ENCODE measurements at places on chromosomes 16 and 17.

GRCh38 chr17:81737947-81738800 lies 26.1 kb downstream of the SLC25A10 start:
- no peak for DNase-seq

DNA sequence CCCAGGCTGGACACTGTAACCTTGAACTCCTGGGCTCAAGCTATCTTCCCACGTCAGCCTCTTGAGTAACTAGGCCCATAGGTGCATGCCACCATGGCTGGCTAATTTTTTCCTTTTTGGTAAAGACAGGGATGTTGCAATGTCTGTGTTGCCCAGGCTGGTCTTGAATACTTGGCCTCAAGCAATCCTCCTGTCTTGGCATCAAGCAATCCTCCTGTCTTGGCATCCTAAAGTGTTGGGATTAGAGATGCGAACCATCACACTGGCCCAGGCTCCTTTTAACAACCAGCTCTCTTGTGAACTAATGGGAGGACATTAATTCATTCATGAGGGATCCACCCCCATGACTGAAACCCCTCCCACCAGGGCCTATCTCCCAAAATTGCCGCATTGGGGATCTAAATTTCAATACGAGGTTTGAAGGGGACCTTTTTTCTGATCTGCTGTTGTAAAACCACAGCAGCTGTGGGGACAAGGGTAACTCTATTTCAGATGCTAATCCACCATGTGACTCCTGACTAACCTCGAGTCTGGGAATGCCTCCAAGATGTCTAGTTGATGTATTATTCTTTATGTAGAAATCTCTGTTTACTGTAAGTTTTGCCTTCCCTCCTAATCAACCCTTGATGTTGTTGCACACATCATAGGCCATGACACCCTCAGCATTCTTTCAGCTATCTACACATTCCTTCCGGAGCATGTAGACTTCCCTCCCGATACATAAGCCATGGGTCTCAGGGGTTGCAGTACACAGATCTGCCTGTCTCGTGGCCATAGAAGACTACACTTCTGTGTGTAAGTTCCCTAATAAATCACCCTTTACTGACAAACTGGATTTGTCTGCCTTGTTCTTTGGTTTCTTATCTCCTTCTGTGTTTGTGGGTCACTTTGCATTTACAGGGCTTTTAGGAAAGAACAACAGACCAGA lies 37.6 kb downstream of the RNF112 start:
- DNase-seq, result no peak

GRCh38 chr16:65745-66144 lies 6.7 kb downstream of the RHBDF1 start:
- peak; percentile 89 for DNase-seq

- no peak for DNase-seq
Measured at GRCh38 chr17:67067571-67068482, 23.5 kb downstream of the CACNG1 start.

- no peak for DNase-seq
Measured at GRCh38 chr16:65106757-65107156, 15.1 kb downstream of the CDH11 start.

DNA sequence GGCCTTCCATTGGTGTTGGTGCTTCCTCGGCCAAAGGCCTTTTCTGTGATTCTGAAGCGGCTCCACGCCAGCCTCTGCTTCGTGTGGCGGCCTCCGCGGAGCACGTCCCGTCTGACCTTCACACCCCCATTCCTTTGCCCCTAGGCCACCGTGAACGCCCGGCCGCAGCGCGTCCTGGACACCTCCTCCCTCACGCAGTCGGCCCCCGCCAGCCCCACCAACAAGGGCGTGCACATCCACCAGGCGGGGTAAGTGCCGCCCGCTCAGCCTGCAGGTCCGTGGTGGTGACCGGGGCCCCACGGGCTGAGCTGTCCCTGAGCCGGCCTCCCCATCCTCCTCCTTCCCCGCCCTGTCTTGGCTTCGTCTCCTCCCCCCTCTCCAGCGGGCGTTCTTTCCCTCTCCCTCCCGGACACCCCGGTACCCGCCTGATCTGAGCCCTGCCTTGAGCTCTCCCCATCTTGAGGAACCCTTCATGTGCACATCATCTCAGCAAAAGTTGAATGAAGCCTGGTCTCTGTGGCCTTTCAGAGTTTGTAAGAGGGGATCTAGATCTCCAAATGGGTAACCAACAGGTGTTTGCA lies 69.0 kb upstream of the CHMP6 start:
- DNase-seq, result no peak

DNA sequence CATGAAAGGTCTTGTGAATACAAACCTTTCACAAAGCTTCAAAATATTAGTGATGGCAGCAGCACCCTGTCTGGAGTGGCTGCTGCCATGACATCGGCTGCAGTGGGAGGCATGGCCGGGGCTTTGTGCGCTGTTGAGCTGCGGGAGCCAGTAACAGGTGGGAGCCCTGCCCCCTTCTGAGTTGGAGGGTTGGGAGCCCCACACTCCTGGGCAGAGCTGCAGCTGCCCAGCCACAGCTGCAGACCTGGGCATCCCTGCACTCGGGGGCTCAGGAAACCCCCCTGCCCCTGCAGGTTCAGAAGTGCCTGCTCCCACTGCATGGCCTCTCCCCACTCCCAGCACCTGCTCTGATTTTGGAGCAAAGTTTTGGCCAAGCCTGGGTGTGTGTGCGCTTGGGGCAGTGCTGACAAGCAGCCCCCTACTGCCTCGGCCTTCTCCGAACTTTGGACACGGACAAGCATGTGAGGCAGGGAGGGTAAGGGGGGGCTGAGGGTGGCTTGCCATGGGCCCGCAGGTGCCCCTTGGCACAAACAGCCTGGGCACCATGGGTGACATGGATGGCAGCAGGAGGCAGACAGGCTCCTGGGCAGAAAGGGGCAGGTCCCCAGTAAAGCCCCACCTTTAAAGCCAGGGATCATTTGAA lies 42.7 kb downstream of the IST1 start:
- DNase-seq, result no peak

- DNase-seq, result no peak
Measured at GRCh38 chr17:44914148-44914547, 1.2 kb downstream of the GFAP start.

- peak; percentile 71 for DNase-seq
Measured at GRCh38 chr16:23509782-23510163, 521 bp downstream of the GGA2 start.

- no peak for DNase-seq
Measured at GRCh38 chr16:61678182-61678581, 358.1 kb downstream of the CDH8 start.

DNA sequence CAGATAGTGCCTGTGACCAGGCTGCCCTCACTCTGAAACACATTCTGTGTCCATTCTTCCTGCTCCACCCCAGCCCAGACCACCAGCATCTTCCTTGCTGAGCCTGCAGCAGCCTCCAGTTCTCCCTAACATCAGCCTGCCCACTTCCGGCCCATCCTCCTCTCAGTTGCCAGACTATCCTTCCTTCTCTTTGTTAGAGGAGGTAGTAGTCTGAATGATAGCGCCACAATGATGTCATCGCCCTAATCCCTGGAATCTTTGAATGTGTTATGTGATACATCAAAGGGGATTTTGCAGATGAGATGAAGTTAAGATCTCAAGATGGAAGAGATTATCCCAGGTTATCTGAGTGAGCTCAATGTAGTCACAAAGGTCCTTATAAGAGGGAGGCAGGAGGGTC lies 3.2 kb upstream of the ZDHHC1 start:
- no peak for DNase-seq

GRCh38 chr17:64103391-64104364 lies 26.3 kb downstream of the ERN1 start:
- no peak for DNase-seq

DNA sequence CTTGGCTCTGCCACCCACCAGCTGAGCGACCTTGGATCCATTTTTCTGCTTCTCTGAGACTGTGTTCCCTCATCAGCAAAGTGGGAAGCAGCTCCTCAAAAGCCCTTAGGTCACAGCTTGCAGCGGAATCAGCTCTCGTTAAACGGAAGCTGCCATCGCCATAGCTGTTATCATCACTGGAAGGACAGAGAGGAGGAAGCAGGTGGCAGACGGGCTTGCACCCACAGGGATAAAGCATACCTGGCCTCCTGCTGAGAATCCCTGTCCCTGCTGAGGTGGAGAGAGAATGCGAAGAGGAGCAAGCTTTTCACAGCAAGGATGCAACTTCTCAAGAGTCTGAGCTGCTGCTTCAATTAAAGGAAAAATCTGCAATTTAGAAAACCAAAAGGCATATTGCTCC lies 106.6 kb downstream of the CLEC16A start:
- no peak for DNase-seq

GRCh38 chr17:78654325-78654724 lies 77.1 kb upstream of the DNAH17 start:
- DNase-seq, result no peak

DNA sequence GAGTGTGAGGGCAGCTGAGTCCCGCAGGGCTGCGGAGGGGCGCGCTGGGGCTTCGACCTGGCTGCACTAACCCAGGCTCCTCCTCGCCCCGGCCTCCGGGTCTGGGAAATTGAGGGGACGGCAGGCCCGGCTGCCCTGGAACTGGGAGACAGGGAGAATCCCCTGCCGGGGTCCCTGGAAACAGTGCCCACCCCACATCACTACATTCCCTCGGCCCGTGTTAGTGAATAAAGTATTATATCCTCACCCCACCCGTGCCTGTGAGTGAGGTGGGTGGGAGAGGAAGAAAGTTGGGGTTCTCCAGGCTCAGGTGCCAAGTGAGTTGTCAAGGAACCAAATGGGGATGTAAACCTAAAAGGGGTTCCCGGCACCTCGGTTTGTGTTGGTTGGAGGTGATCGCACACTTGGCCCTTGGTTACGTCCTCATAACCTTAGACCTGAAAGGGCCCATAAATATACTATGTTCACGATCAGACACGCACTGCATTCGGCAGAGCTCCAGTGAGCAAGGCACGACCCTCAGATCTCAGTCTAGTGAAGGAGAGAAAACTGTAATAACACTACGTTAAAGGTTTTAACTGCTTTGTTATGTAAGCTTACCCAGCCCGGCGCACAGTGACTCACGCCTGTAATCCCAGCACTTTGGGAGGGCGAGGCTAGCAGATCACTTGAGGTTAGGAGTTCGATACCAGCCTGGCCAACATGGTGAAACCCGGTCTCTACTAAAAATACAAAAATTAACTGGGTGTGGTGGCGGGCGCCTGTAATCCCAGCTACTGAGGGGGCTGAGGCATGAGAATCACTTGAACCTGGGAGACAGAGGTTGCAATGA lies 11.2 kb downstream of the ZNF771 start:
- no peak for DNase-seq

DNA sequence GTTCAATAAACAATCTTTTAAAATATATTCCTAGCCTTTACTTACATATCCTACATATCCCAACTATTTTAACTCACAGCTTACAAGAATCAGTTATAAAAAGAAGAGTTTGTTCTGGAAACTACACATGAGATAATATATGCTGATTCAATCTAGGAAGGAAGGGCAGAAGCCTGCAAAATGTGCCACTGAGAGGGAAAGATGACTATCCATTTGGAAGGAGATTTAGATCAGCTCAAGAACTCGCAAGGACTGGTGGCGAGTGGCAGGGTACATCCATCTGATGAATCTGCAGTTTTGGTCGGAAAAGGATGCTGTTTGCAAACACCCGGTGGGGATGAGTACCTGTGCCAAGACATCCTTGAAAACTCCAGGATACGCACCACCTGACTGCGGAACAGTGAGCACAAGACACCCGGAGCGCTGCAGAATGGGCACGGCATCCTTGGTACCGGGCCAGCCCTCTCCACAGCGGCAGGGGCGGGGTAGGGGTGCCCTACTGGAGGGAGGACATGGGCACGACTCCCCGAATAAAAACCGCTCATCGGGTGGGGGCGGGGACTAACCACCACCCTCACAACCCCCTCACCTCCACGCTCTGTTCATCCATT lies 723 bp downstream of the TRIM37 start:
- peak; percentile 84 for DNase-seq

DNA sequence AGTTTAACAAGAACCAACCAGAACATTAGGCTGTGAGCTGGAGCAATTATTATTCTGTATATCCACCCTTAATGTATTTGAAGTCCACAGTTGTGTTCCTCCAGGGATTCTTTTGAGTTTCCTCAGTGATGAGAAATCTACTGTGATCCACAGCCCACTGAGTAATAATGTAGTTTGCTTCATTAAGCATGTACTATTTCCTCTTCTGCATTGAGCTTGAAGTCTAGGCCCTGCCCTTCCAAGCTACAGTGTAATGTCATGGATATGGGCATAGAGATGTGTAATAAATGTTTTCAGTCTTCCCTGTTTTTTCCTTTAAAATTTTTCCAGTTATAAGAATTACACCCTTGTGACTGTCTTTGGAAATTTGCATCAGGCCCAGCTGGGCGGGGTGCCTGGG lies 36.4 kb upstream of the SLC12A3 start:
- DNase-seq, result no peak

All from activated CD8-positive, alpha-beta memory T cell treated with anti-CD3 and anti-CD28 coated beads, Interleukin-2, amount 10 ng/mL, durations not matched to agents 7 days and 5 days (primary cell).